CD8-positive, alpha-beta T cell (primary cell): ENCODE measurements at places on chromosomes 2 and 18.

GRCh38 chr18:62080172-62080900 lies 106.5 kb downstream of the PIGN start:
- DNase-seq: no peak

DNA sequence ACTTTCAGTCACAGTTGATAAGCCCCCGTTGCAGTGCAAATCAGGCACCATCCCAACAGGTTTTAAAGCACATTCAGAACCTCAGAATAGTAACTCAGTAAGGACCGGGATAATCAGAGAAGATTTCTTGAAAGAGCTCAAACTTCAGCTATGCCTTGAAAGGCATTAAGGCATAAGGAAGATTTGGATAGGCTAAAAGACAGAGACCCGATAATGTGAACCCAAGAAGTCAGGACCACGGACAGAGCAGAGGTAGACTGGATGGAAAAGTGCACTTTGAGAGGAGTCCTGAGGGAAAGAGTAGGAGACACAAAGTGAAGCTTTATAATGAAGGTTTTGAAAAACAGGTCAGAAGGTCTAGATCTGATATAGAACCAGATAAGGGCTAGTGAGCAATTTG lies 36.9 kb upstream of the KLF7 start:
- DNase-seq: no peak

DNA sequence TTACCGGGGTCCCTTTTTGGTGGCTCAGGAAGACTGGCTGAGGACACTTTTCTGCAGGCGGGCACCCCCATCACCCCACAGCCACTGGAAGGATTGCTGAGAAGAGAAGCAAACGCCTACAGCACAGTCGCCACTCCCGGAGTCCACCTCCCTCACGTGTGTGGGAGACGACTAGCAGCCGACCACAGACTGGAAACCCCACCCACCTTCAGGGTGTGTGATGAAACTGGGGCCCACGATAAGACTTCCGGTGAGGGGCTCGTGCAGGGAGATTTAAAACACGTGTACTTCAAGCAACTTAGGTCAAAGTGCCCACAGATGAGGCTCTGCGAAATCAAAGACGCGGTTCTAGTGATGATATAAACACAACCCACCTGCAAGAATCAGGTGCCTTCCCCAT lies 26.3 kb downstream of the MBP start:
- peak; percentile 96 for DNase-seq

GRCh38 chr2:19736191-19736831 lies 165.5 kb downstream of the TTC32 start:
- DNase-seq: no peak

GRCh38 chr18:23321996-23322395 lies 131.1 kb upstream of the RIOK3 start:
- DNase-seq: no peak

GRCh38 chr18:62974928-62975675 lies 259.8 kb downstream of the PHLPP1 start:
- DNase-seq: no peak

DNA sequence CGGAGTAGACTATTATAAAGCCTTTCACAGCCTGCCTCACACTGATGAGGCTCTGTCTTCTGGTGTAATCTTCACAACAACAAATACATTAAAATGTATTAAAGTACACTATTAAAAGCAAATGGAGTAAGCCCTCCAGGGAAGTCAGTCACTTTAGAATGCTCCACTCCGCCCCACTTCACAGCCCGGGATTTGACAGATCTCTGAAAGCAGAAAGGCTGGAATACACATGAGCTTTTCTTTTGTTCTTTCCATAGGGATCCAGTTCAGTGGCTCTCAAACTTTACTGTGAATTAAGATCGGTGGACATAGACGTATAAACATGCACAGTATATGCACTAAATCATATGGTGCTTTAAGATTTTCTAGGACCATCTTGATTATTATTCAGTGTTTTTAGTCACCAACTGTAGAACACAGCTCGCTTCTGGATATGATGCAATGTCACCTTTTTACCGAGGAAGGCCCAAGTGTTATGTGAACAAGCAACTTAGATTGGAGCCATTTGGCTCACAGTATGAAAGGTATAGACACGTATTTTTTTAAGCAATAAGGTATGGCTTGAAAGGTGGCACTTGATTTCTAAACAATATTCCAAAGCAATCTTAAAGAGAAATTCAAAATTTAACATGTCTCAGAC lies 151.1 kb downstream of the PRKCE start:
- DNase-seq: no peak

- DNase-seq: no peak
Measured at GRCh38 chr2:182949572-182950189, 83.2 kb upstream of the FRZB start.

GRCh38 chr2:19775838-19776237 lies 125.9 kb downstream of the TTC32 start:
- DNase-seq: no peak

- no peak for DNase-seq
Measured at GRCh38 chr2:52429171-52429570, 1338.4 kb upstream of the CHAC2 start.

DNA sequence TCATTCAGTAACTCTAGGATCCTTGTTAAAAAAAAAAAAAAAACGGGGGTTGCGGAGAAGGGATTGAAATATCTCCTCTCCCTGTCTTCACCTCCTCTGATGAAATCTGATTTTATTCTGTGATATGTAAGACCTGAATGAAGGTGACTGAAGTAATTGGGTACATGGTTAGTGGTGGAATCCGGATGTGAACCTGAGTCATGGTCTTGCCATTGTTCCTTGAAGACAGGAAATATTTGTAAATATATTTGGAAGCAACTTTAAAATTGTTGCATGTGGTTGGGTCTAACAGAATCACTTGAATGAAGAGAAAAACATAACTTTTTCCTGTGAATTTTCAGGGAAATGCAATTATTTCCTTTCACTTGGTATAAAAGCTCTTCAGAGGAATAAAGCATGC lies 3.0 kb upstream of the IL1A start:
- no peak for DNase-seq

DNA sequence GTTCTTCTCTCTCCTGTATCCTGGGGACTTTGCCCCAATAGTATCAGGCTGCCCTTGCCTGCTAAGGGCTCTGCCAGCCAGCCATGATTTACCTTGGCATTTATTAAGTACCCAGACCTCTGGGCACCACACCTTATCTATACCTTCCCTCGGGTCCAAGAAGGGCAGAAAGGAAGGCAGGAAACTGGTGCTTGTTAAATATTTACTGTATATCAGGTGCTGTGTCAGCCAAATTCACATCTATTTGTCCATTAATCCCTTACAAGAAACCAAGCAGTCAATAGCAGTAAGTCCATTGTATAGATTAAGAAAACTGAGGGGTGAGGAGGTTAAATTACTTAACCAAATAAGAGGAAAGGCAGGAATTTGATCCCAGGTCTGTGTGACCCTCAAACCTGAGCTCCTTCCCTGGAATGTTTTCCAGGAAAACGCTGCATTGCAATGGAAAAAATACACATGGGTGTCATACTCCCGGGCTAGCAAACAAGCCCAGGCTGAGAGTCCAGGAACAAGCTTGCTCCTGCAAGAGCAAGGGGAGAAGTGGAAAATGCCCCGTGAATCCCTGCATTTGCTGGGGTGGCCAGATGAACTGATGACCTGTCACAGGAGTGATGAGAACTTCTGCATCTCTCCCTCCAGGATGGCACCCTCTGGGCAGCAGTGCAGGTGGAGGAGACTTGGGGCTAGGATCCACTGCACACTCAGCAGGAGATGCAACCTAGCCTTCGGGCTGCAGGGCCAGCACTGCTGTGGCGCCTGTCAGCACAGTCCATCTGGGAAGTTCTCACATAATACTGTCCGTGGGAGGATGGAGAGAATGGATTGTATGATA lies 30.4 kb downstream of the CIB4 start:
- DNase-seq: no peak

GRCh38 chr18:54090856-54091255 lies 133.6 kb downstream of the MBD2 start:
- DNase-seq: no peak

DNA sequence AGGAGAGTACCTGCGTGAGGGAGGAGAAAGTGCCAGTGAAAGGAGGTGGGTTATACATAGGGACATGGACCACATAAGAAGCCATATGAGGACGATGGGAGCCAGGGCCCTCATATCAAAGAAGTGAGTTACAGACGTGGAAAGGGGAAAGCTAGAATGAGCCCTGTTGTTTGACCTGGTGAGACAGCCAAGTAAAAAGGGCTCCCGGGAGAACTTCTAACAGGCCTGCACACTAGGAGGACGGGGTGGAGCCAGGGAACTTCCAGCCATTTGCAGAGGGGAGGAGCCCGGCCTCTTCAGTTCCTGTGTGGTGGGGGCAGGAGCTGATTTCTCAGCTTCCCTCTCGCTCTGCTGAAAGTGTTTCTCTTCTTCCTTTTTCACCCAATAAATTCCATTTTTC lies 84.1 kb upstream of the SLC66A3 start:
- no peak for DNase-seq

GRCh38 chr2:96703021-96703751 lies 36.7 kb downstream of the LMAN2L start:
- no peak for DNase-seq

DNA sequence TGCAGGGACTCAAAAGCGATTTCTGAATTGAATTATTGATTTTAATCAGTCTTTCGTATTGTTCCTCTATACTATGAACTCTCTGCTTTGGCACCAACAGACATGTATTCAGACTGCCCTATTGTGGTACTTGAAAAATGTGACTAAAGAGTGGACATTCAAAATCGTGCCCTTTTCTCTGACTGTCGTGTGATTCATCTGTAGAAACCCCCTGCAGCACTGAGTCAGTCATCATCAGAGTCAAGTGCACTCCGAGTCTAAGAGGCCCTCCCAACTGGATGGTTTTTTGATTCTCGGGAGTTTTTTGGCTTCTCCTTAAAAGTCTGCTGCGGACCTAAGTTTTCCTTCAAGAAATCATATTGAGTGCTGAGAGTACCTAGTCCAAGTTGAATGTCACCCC lies 96.4 kb upstream of the FOSL2 start:
- no peak for DNase-seq

- DNase-seq: no peak
Measured at GRCh38 chr18:59047321-59048047, 92.2 kb upstream of the SEC11C start.

GRCh38 chr2:240624950-240625621 lies at the start of gene GPR35:
Gene GPR35, plus strand, starts transcription at chr2:240625480. Its CDS starts 4,473 bp downstream, at chr2:240629953.
- DNase-seq: peak; percentile 75

DNA sequence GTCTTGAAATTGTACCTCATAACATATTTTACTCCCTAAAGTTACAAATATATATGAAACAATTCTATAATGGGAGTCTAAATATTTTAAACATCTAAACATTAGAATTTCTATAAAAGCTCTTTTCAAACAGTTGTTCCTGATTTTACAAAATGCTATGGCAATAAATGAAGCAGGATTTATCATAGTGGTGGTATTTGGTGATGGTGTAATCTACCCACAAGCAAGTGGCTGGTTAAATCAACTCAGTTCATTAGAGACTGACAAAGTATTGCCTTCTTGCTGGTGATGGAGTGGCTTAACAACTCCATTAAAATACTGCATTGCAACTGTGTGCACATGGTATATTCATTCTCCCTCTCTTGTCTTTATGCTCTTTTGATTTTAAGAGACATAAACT lies 138.9 kb downstream of the PMAIP1 start:
- no peak for DNase-seq

DNA sequence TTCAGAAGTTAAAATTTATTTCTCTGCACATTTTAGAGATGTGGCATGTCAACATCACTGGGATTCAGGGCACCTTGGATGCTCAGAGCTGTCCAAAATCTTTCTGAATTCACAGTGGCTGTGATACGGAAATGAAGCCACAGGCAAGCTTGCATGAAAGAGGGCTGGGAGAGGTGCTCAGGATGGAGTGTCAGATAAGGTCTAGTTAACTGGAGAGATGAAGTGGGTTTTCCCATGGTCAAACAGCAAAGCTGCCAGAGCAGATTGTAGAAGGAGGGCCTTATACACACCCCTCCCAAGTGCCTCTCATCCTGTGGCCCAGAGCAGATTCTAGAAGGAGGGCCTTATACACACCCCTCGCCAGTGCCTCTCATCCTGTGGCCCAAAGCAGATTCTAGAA lies 286.8 kb upstream of the PXDN start:
- DNase-seq: no peak

DNA sequence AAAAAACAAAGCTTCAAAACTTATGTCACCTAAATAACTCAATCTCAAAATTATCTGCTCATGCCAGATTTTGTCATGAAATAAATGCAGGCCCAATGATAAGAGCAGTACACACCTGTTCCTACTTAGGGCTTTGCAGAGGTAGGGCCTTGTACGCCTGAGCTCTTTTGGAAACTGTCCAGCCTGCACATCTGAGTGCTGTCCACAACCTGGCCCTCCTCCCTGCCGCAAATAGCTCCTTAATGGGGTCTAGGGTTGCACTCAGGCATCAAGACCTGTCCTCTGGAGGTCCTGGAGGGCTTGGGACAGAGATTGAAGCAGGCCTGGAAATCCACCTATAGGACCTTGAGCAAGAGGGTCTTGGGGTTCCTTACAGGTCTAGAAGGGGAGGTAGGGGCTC lies 115.4 kb upstream of the CCDC195 start:
- no peak for DNase-seq

GRCh38 chr2:241036964-241037421 lies 38.6 kb downstream of the SNED1 start:
- peak; percentile 30 for DNase-seq

DNA sequence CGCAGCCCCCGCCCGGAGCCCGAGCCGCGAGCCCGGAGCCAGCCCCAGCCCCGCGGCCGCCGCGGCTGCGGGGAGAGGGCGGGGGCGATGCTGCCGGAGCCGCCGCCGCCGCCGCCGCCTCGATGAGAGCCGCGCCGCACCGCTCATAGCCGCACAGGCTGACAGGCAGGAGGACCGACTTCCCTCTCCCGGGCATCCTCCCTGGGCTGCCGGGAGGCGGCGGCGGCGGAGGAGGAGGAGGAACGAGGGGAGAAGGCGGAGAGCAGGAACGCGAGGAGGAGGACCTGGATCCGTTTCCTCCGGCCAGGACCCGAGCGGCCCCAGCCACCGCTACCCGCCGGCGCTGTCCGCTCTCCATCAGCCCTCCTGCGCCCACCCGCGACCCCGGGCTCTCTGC lies 370 bp downstream of the KLHL29 start:
- no peak for DNase-seq

DNA sequence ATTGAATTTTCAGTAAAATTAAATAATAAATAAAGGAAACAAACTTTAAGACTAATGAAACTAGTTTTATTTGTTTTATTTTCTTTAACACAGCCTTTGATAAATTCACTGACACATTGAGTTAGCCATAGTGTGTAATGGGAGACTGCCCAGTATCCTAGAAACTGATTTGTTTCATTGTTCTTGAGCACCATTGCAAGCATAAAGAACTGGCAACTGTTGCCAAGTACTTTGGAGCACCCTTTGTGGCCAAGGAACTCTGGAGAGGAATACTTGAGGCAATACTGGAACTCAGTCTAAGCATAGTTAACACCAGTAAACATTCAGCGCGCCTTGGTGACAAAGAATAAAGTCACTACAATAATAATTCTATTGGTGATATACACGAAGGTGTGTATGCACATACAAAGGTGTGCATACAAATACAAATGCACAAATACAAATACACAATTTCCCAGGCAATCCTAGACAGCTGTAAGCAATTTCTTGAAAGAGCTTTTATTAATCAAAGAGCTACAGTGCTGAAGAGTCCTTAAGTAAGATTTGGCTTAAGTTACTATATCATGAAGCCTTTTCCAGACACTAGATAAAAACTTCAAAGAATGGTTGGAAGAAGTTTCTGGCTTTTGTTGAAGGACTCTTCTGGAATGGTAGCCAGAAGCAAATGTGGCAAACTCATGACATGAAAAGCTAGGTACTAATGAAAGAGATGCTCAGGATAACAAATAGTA lies 1371.2 kb downstream of the LRP1B start:
- no peak for DNase-seq

- DNase-seq: no peak
Measured at GRCh38 chr18:72372076-72372475, 172.1 kb downstream of the CBLN2 start.
